Lung (tissue), 17 donors: ENCODE measurements at places on chromosomes 1 and 21. TPM values are rescaled to one million over a fixed set of nuclear protein-coding genes. Genes with fewer than 3 reads are reported as not detected.

DNA sequence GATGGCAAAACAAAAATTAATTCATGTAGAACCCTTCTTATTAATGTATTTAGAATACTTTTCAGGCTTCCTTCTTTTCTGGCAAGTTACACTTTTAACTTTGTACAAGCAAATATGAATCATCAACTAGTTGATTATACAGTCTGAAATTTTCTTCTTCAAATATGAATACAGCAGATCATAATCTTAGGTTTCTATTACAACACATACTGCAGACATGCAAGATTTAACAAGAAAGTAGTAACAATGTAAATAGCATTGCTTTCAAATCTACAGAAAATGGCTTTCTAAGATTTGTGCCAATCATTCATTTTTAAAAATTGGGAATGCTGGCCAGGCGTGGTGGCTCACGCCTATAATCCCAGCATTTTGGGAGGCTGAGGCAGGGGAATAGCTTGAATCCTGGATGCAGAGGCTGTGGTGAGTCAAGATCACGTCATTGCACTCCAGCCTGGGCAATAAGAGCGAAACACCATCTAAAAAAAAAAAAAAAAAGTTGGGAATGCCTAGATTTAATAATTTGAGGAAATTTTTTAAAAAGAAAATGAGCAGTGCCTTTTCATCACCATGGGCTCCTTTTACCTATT, 68.4 kb upstream of the DPYD start:
- no peak for DNase-seq

DNA sequence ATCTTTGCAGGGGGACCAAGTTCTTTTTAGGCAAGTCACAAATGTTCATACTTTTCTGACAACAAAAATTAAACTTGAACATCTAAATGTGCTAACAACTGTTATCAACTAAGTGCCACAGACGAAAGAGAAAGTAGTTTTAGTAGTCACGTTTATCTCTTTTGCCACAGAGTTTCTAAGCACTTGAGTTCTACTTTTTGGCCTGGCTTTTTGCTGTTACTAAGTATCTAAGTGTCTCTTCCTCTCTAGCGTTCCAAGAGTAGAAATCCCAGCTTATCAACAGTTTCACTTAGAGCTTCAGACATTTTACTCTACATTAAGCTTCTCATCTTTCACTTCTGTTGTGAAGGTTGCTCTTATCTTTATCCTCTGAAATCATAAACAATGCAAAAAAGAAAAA, 34.2 kb downstream of the GATAD2B start:
- no peak for DNase-seq

DNA sequence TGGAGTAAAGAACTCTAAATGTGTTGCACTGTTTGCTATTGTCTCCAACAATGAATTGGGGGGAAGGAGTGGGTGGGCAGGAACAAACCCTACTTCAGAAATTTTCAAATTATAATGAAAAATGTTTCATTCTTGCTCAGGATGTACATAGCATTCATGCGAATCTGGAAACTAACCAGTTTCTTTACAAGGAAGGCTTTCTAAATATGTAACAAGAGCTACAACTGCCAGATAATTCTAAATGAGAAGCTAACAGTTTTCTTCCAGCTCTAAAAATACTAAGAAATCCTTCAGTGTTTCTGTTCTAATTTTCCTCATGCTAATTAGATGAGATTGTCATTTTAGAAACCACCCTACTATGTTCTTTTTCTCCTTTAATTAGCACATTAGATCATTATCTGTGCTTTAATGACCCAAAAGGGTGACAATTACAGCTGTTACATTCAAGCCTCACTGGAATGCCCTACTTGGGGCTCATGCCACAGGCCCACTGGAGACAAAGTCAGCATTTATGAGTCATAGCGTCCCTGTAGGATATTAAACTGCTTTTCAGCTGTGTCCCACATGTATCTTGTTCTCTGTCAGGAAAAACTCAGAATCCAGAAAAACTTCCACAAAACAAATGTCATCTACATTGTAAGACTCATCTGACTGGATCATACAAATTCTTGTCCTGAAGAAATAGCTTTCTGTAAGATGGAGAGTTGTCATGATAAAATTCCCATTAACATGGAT, 804.6 kb upstream of the CXADR start:
- no peak for DNase-seq

- DNase-seq: no peak
Measured at GRCh38 chr21:31283025-31283424, 61.0 kb downstream of the TIAM1 start.

MAP3K21 gene
- total RNA-seq: 7.7 TPM

CD52 gene
- 6.8 TPM for total RNA-seq

DNA sequence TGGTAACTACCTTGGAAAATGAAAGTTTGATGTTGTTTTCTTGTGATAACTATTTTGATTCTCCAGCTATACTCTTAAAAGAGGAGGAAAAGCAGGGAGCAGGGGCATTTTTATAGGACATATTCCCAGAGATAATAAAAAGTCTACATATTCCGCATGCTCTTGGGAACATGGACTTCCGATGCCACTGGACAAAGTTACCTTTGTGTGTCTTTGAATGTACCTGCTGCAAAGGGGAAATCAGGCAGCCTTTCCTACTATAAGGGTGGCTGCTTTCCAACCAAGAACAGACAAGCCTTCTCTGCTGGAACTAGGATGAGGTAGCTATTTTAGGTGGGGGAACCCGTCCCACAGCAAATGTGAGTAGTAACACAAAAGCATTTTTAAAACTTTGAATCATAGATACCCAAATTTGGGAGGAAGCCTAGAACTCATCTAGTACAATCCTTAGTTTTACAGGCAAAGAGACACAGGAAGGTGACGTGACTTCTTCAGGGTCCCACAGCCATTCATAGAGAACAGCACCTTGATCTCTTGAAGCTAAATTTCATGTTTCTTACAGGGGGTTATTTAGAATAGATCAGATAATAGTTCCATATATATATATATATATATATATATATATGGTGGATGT, 179.9 kb downstream of the FASLG start:
- DNase-seq: no peak

TRIM46 gene
- 0.60 TPM for total RNA-seq

DNA sequence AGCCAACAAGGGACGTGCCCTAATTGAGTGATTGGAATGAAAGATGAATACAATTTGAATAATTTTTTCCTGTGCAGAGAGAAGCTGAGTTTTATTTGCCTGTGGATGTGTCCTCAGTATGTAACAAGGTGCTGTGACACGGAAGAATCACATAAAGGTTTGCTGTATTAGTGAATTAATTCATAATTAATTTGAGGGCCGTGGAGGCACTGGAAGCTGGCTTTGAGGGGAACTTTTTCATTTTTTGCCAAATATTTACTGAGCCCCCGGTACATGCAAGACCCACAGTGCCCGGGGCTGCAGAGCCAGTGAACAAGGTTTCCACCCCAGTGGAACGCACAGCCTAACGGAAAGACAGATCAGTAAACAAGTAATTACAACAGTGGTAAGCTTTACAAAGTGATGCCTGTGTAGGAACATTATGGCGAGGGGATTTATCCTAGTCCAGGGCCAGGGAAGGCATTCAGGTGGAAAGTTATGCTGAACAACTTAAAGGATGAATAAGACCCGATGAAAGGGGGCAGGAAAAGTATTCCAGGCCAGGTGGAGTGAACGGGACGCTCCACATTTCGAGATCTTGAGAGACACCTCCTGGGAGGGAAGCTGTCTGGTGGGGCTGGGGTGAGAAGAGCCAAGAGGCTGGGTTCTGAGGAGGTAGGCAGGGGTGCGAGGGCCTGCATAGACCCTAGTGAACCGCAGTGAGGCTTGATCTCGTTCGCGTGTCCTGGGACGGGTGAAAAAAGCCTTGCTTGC, 773 bp upstream of the RCC2 start:
- DNase-seq: no peak

GRCh38 chr1:246447501-246447900, 59.6 kb downstream of the SMYD3 start:
- DNase-seq: no peak

DNA sequence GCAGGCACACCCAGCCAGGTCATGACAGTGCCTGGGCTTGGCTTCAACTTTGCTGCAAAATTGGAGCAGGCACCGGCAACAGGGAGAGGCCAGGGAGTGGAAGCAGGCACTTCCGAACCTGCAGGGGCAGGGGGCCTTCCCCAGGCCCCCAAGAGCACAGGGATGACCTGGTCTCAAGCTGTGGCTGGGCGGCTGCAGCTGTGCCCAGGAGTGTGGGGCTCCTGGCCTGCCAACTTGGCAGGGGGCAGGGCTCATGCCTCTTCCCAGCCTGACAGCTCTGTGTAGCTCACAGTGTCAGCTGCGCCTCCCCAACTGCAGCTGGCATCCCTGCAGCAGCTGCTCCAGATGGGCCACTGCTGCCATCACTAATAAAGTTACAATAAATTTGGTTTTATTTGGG, 51.5 kb upstream of the SCYL3 start:
- no peak for DNase-seq

SIM2 gene
- not detected for total RNA-seq

DNA sequence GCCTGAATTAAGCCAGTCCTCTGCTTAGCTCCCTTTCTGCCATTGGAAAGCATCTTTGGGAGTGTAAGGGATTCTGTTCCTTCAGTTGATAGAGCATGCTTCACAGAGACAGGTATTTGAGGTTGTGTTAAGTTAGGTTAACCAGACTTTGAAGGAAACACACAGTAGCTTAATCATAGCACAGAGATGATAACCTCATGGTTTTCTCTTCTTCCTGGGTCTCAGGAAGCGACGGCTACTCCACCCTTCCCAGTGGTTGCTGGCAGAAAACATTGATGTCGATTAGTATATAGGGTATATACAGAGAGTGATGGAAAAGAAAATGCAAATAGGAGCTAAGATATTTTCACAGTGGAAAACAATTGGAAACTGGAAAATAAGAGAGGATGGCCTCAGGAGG, 42.0 kb downstream of the S1PR1 start:
- no peak for DNase-seq

C1orf141 gene
- 5.7 TPM for total RNA-seq

DNA sequence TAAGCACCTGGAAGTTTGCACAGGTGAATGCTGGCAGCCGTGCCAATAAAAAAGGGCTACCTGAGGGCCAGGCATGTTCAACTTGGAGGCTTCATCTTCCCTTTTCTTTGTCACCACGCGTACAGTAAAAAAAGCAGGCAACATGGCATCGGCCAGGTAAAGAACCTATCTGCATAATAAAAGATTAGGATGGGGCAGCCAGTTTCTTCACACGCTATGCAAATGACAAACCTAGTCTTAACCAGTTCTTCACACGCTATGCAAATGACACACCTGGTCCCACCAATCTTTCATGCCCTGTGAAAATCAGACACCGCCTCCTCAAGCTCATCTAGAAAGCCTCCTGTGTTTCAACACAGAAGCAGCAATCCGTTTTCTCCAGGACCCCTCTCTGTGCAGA, 413.4 kb downstream of the HLX start:
- no peak for DNase-seq

GRCh38 chr21:38798481-38798882, 7.2 kb upstream of the ETS2 start:
- DNase-seq: no peak

- DNase-seq: no peak
Measured at GRCh38 chr1:234582681-234583301, 27.2 kb downstream of the IRF2BP2 start.

DNA sequence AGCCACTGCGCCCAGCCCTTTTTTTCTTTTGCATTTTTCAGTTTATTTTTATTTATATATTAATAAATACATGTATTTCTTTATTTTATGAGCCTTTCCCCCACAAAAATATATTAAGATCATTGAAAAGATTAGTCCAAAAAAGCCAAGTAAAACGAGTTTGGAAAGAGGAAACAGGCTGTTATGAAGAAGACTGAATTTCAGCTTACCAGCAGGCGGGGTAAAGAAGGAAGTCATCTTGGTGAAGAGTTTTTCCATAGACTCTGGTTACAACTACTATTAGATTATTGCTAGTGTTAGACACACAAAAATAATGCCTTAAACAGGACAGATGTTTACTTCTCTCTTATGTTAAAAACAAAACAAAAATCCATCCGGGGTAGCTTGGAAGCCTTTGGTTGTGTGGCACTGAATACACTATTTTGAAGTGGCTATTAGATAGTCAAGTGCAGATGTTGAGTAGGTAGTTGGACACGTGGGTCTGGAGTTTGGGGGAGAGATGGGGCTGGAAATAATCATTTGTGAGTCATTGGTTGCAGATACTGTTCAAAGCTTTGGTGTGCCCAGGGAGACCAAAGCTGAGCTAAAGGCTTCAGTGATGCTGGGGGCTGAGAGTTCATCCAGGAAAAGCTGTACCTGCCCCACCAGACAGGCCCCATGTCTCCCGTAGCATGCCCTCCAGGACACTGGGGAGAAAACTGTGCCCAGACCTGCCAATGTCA, 8.7 kb upstream of the LRRC71 start:
- DNase-seq: no peak

SH2D5 gene
- total RNA-seq: 0.52 TPM

HTR6 gene
- not detected for total RNA-seq

HSD11B1 gene
- 6.5 TPM for total RNA-seq

GRCh38 chr1:36387141-36387949, 1.6 kb upstream of the STK40 start:
- DNase-seq: no peak
